ENCODE measurements at places on chromosomes 12 and 14. TPM values are rescaled to one million over a fixed set of nuclear protein-coding genes. Genes with fewer than 3 reads are reported as not detected.

Gene TMEM132C
- 33.8 TPM for polyA plus RNA-seq

Gene CIROP
- not detected for polyA plus RNA-seq

Gene ANKRD33
- 0.08 TPM for polyA plus RNA-seq

Gene LBHD2
- not detected for polyA plus RNA-seq

Gene PLEKHH1
- polyA plus RNA-seq = 19.2 TPM

Gene LRTM2
- not detected for polyA plus RNA-seq

Gene RBMS2
- 49.0 TPM for polyA plus RNA-seq

Gene PTPRB
- 35.9 TPM for polyA plus RNA-seq

- DNase-seq = no peak
Measured at GRCh38 chr14:64970776-64971477, 1.2 kb downstream of the RAB15 start.

GRCh38 chr14:70699646-70700045, 57.9 kb downstream of the TTC9 start:
- DNase-seq = no peak

DNA sequence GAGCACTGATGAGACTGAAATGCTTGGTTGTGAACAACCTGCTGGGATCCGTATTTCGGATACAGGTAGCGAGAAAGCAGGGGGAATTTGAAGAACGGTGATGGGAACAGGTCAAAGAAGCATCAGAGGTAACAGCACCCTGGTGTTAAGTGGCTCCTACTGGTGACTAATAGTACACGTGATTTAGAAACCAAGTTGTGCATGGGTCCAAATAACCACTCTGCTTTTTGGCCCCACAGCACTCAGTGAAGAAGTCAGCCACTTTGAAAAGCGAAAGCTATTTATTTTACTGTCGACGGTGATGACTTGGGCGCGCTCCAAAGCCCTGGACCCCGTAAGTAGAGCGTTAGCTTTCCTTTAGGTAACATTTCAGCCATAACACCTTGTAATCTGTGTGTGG, 16.7 kb downstream of the AK7 start:
- DNase-seq = no peak

GRCh38 chr12:2862876-2863275, 6.0 kb upstream of the TEX52 start:
- no peak for DNase-seq

DNA sequence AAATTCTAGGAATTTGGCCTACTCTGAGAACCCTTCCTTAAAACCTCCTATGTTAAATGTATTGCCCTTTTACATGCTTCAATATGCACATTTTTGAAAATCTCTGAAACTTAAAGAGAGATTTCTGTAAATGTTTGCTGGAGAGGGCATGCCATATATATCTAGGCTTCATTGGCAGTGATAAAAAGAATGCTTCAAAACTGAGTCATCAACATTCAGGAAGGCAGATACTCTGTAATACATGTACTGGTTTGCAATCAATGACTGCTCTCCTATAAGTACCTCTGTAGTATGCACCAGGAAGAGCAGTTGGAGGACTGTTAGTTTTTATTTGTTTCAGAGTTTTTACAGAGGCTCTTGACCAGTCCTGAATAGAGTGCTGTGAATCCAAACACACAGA, 739.9 kb downstream of the SLC16A7 start:
- DNase-seq = no peak

Measured in left lung (tissue), 14 donors.